Breast epithelium (tissue), 4 donors: ENCODE measurements at places on chromosomes 5 and 9. TPM values are rescaled to one million over a fixed set of nuclear protein-coding genes. Genes with fewer than 3 reads are reported as not detected.

DNA sequence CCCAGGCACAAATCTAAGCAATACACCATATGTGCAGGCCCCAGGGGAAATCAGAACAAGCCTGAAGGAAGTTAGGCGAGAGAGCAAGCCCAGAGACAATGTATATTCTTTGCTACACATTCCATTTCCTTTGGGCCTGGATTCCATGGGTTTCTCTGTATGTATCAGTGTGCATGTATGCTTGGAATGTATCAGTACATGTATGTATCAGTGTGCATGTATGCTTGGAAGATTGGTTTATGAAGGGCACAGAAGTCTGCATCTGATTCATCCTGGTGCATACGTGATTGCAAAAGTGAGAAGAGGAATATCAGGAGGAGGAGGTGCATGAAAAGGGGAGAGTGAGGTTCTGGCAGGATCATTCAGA is 232.6 kb upstream of the ANKRD55 start:
- no peaks in the 10 kb centered on the region for H3K4me1 ChIP-seq
- peak overlapping the region; percentile 22 for H3K27ac ChIP-seq
- H3K36me3 ChIP-seq: no peaks in the 10 kb centered on the region
- no peak for DNase-seq
- no peaks in the 10 kb centered on the region for H3K27me3 ChIP-seq

GRCh38 chr5:100794218-100794617 is 108.9 kb downstream of the ST8SIA4 start:
- H3K4me3 ChIP-seq: no peak overlapping the region
- no peaks in the 10 kb centered on the region for H3K4me1 ChIP-seq
- no peak for DNase-seq

RNF180 gene
- total RNA-seq: 14.4 TPM

DNA sequence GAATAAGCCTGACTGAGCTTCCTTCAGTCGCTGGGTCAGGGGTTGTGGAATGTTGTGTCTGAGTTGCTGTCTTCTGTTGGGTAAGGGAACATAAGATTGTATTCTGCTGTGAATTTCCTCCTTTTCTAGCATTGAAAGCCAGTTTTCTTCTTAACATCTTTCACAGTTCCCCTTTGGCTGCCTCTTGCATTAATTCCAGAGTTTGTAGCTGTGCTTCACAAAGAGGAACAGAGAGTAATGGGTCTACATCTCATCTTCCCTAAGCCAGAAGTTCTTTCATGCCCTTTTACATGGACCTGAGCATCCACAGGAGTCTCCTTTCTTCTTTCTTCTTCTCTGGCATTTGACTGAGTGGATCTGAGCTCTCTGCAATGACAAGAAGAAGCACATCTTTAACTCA is 686.8 kb downstream of the KCTD16 start:
- no peaks in the 10 kb centered on the region for H3K36me3 ChIP-seq
- H3K27ac ChIP-seq: no peak overlapping the region
- H3K4me3 ChIP-seq: no peak overlapping the region
- H3K4me1 ChIP-seq: no peaks in the 10 kb centered on the region

PTGES gene
- total RNA-seq: 21.8 TPM

GRCh38 chr9:93081931-93082330 is 14.1 kb upstream of the CARD19 start:
- no peak overlapping the region for H3K4me3 ChIP-seq
- no peak for DNase-seq
- no peaks in the 10 kb centered on the region for H3K36me3 ChIP-seq
- no peak overlapping the region for H3K27ac ChIP-seq
- H3K27me3 ChIP-seq: no peaks in the 10 kb centered on the region

- H3K27ac ChIP-seq: no peak overlapping the region
- no peak overlapping the region for H3K4me3 ChIP-seq
- no peaks in the 10 kb centered on the region for H3K27me3 ChIP-seq
Measured at GRCh38 chr9:116594547-116594946, 92.6 kb upstream of the TRIM32 start.

PLAC8L1 gene
- total RNA-seq: not detected

- H3K27ac ChIP-seq: no peak overlapping the region
- no peaks in the 10 kb centered on the region for H3K4me1 ChIP-seq
- H3K27me3 ChIP-seq: no peaks in the 10 kb centered on the region
- no peak overlapping the region for H3K4me3 ChIP-seq
- no peaks in the 10 kb centered on the region for H3K36me3 ChIP-seq
- no peak for DNase-seq
Measured at GRCh38 chr5:130018641-130019040, 114.4 kb downstream of the CHSY3 start.

PTPDC1 gene
- total RNA-seq: 12.1 TPM

DNA sequence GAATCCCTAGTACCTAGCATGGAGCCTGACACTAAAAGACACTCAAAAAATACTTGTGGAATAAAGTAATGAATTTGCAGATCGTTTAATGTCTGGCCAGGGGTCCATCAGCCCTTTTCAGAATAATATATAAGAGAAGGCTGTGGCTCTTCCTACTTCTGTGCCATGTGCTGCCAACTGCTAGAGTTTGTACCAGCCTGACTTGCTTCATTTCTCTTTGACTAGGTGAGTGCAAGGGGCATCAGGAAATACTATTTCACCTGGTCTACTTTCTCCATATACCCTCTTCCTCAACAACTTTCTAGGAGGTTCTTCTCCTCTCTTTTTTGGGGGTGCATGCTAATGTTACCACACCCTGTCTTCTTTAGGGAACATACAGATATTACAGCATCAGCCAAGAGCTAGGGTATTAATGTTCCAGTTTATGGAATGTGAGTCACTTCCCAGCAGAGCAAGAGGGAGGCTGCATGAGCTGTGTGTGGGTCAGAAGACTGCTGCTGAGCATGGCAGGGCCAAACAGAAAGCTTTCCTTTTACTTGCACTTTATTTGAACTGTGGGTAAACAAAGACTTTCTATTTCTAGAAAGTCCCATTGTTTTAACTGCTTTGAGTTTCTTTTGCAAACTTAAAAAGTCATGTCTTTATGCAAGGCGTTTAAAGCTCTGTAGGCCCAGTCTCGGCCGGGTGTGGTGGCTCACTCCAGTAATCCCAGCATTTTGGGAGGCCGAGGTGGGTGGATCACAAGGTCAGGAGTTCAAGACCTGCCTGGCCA is 158.9 kb downstream of the ADAMTSL1 start:
- no peaks in the 10 kb centered on the region for H3K4me1 ChIP-seq
- H3K27ac ChIP-seq: peak overlapping the region; percentile 14
- H3K4me3 ChIP-seq: no peak overlapping the region

DNAI1 gene
- 3.2 TPM for total RNA-seq

DNA sequence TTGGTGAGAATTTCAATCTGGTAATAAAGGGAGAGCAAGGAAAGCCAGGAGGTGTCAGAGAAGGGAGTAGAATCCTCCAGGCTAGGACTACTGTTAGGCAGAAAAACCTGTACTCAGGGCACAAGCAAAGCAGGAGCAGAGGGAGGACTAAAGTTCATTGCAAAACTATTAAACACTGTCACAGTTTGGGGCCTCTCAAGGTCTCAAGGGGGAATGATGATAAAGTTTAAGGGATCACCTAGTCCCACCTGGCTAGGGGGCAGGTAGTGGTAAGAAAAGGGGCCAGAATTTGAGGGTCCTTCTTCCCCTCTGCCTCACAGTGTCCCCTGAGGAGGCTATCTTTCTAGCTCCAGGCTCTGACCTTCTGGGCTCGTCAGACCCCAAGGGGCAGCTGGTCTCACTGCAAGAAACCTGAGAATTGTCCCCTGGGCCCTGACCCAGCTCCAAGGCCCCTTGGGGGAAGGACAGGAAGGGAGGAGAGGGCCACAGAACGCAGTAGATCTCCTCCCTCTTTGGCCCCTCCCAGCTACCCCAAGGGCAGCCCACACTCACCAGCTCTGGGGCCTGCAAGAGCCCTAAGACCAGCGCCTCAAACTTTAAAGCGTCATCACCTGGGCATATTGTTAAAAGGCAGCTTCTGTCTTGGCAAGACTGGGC is 974 bp downstream of the CCDC69 start:
- H3K36me3 ChIP-seq: no peaks in the 10 kb centered on the region
- DNase-seq: no peak
- H3K27ac ChIP-seq: peak overlapping the region; percentile 34
- peaks cover 5% of the 10 kb centered on the region for H3K4me1 ChIP-seq
